Suppressor macrophage (primary cell): ENCODE measurements at places on chromosomes 1 and 21.

DNA sequence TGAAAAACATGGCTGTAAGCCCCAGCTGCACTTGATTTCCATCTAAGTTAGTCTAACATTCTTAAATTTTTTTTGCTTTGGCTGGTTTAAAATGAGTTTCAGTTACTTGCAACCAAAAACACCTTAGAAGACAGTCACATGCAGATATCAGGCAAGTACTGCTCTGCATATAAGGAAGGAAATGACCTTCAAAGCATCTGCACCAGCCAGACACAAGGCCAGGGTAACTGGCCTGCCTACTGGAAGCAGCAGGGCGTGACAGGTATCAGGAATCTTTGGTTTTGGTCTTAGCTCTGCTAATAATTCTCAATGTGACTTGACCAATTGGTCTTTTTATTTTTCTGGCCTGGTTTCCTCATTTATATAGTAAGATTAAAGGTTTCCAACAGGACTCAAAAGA is 33.5 kb downstream of the SCYL3 start:
- DNase-seq, result no peak

- DNase-seq, result no peak
Measured at GRCh38 chr1:78688697-78689096, 39.1 kb downstream of the IFI44 start.

- DNase-seq, result no peak
Measured at GRCh38 chr1:108521990-108522393, 37.9 kb upstream of the EEIG2 start.

GRCh38 chr1:13550663-13551062 is 33.0 kb upstream of the PDPN start:
- no peak for DNase-seq

DNA sequence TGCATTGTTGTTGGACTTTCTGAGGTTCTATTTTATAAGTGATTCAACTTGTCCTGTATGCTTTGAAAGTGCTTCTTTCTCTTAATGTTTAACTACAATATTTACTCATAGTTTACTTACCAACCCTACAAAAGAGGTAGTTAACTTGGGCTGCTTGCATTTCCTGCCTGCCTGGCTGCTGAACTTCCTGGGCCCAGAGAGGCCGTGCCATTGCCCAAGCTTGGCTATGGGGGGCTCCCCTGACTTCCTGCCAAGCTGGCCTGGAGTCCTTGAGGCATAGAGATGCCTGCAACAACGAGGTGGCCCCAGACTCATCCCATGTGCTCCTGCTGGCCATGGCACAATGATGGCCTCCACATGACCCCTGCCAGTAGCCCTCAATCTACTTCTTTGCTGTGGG is 361.6 kb upstream of the PLD5 start:
- DNase-seq, result no peak

DNA sequence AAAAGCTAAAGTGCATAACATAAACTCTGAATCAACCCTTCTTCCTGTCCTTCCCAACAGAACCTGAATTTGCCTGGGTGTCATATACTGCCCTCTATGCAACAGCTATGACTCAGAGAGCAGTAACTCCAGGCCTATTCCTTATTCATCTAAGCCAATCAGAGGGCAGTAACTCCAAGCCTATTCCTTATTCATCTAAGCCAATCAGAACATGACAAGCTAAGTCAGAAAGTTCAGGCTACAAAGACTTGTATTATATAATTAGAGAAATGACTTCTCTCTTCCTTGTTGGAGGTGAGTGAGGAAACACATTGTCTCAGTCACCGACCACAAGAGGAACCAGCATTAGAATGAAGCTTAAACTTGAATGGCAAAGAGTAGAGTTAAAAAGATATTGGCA is 26.2 kb upstream of the TADA1 start:
- DNase-seq, result peak; percentile 75

DNA sequence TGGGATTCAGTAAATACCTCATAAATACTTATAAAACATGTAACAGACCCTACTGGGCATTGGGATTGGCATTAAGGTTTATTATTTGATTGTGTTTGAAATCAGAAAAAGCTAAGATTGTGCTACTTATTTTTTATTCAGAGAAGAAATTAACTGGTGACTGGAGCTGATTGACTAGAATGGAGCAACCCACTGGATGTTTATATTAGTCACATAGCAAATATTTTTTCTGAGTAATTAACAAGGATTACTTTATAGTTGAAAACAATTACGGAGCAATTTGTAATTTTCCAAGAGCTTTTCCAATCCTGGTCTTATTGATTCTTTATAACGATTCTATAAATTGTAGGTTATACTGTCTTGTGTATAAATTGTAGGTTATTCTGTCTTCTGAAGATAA is 208.7 kb downstream of the HLX start:
- DNase-seq, result no peak

DNA sequence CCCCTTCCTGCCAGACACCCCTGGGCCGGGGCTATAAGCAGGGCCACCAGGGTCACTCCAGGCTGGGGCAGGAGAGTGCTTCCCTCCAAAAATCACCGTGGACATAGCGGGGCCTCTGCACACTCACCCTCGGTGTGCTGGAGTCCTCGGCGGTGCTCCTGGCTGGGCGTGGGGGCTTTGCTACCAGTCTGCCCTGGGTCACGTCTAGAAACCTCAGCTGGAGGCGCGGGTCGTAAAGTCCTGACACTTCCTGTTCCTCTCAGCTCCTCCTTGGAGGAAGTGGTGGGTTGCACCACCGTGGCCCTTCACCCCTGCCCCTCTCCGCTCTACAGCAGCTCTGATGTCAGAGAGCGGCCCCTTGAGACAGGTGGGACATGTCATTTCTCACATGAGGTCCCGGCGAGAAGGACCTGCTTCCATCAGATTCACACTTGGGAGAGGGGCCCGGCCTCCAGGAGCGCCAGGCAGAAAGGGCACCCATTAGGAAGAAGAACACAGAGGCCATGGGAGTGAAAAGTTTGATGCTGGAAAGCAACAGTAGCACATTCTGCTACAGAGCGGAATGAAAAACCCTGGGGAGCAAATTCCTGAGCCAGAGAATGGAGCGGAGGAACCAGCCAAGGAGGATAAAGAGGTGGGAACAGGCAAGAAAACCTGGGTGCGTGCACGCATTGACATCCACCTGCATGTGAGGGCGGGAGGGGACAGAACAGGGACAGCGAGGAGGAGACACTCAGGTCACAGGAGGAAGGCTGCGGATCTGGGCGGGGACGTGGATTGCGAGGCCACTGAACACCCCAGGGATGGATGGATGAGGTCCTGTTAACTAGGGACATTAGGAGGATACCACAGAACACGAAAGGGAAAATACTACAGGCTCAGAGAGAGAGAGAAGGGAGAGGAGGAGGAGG is at the start of gene ITGB2:
Gene ITGB2, minus strand, starts transcription at position 206 of the 911 bp plus-strand sequence. CDS start 10,117 bp downstream, outside the sequence.
- peak; percentile 77 for DNase-seq

- no peak for DNase-seq
Measured at GRCh38 chr1:44621841-44622286, 52.4 kb downstream of the TMEM53 start.

GRCh38 chr21:33775100-33775828 is 133.0 kb downstream of the ITSN1 start:
- DNase-seq, result no peak

DNA sequence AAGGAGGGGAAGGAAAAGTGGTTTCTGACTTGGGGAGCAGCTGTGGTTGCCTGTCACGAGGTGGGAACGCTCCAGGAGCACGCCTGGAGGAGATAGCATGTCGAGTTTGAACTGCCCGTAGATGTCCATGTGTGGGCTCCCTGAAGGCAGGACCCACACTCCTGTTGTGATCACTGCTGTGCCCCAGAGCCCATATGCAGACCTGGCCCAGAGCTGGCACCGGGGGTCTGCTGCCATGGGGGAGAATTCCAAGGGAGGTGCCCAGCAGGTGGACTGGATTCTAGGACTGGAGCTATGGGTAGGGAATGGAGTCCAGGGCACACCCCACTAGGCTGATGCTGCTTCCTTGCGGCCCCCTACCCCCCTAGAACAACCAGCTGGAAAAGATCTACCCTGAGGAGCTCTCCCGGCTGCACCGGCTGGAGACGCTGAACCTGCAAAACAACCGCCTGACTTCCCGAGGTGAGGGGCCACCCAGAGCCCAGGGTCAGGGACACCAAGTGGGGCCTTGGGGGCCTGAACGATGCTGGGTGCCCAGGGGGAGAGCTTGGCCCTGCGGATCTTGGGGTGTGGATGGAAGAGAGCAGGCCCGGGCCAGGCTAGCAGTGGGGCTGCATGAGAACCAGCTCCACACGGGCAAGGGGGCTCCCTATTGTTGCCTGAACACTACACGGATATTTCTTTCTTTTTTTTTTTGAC is 9.3 kb downstream of the PODN start:
- no peak for DNase-seq

- peak; percentile 88 for DNase-seq
Measured at GRCh38 chr1:7646981-7647901, 123.9 kb upstream of the VAMP3 start.

DNA sequence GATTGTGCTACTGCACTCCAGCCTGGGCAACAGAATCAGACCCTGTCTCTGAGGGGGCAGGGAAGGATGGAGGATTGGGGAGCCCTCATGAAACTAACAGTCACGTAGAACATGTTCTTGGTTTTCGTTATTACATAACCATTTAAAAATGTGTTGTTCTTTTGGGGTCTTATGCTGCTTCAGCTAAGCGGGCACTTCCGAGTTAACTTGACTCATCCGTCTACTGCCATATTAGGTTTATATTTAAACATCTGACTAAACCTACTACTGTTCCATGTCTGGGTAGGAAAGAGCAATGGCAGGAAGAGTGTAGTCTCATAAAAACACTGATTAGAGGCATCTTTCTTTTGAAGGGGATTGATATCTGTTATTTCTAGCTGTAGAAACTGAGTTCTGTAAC is 59.5 kb upstream of the BMP8A start:
- no peak for DNase-seq

- no peak for DNase-seq
Measured at GRCh38 chr1:78447086-78447485, 43.7 kb upstream of the PTGFR start.

GRCh38 chr21:41766883-41767605 is at the start of gene RIPK4:
TSS of gene RIPK4 (minus strand) at chr21:41767052. CDS start at chr21:41767041, 11 bp downstream.
- DNase-seq, result peak; percentile 22

GRCh38 chr1:65564493-65564892 is 144.0 kb downstream of the LEPR start:
- no peak for DNase-seq

DNA sequence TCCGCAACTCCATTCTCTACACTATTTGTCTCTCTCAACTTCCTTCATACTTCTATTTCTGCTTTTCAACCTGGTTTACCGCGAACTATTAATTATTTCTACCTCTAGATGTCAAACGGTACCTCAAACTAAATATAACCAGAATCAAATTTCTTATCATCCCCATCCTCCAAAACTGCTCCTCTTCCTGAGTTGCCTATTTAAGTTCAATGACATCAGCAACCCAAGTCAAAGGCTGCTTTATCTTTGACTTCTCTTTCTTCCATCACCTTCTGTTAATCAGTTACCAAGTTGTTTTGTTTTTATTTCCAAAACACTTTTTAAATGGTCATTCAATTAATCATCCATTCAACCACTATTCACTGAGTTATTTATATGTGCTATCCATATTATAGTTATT is 171.9 kb downstream of the COL24A1 start:
- DNase-seq, result no peak

- no peak for DNase-seq
Measured at GRCh38 chr21:41837756-41838297, 41.3 kb downstream of the PRDM15 start.

DNA sequence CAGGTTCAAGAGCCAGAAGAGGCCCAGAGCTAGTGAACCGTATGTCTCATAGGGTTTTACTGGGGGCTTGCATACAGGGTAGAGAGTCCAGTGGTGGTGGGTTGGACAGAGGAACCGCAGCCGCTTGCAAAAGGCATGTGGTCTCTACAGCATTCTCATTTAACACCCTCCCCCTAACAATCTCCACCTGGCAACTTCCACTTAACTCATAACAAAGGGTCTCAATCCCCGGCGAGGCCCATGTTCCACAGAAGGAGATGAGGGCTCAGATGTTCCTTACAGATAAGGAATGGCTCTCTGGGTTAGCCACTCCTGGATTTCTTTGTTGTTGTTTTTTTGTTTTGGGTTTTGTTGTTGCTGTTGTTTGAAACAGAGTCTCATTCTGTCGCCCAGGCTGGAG is 106.1 kb downstream of the APP start:
- no peak for DNase-seq

DNA sequence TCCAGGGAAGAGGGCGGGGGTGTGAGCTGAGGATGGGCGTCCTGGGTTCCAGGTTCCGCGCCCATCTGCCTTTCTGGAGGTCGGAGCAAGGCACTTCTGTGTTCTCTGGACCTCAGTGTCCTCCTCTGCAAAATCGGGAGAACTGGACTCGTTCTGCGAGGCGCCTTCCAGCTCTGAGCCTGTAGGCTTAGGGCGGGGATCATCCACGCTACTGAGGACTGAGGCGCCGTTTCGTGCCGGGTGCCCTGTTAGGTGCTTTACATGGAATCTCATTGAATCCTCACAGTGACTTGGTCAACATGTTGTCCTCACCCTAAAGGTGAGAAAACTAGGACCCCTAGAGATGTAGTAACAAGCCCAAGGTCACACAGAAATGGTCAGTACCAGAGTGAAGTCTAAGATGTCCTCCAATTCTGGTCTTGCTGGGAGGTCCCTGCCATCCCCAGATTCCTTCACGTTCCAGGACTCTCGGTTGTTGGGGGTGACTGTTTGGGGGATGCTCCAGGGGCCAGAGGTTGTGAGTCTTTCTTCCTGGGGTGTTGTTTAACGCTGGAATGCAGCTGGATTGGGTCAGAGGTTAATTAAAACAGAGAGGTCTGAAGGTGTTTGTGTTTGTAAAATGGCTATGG is 677 bp downstream of the PRKAA2 start:
- no peak for DNase-seq

DNA sequence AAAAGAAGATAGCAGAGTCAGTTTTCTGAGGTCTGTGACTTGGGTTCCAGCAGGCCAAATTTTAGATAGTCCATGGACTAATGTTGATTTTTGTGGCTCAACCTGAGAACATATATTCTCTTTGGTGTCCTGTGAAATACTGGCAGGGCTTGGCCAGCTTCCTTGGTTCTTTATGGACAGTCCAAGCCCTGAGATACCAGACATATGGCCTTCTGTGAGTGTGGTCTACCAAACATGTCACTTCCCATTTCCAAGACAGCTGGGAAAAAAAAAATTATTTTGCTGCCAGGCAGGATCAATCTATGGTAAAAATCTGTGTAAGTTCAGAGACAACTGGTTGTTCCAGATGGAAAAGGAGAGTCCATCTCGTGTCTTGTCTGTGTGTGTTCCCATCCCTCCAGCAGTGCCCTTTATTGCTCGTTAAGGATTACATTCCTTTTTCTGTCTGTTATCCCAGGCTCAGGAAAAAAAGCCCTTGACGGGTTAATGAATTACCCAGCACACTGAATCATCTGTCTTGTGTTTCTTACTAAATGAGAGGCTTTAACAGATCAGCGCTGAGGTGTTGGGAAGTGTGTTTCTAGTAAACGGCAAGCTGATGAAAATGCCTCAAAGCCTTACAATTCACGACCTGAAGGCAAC is 33.4 kb upstream of the XPR1 start:
- DNase-seq, result no peak

GRCh38 chr1:227314014-227314848 is 4.1 kb downstream of the CDC42BPA start:
- no peak for DNase-seq

DNA sequence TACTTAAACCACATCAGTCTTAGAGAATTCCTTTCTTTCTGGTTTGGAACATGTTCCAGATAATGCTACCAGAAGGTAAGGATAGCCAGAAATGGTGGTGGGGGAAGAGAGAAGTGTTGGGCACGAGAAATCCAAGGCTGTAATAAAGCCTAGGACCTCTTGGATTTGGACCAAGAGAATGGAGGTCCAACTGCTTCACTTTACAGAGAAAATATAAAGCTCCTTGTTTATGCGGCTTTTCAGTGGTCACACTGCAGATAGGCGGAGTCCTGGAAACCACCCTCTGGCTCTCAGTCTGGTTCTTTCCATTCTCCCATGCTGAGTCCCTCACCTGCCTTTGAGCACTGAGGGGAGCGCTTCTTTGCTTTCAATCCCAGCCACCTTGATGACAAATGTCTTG is 87.8 kb downstream of the ADCY10 start:
- no peak for DNase-seq
